Nucleus accumbens (tissue), 56 donors: ENCODE measurements at places on chromosomes 4 and X.

GRCh38 chr4:82677327-82677726 lies 115.5 kb upstream of the TMEM150C start:
- no peak for DNase-seq

GRCh38 chr4:76203541-76203940 lies 10.1 kb downstream of the SCARB2 start:
- DNase-seq, result no peak

DNA sequence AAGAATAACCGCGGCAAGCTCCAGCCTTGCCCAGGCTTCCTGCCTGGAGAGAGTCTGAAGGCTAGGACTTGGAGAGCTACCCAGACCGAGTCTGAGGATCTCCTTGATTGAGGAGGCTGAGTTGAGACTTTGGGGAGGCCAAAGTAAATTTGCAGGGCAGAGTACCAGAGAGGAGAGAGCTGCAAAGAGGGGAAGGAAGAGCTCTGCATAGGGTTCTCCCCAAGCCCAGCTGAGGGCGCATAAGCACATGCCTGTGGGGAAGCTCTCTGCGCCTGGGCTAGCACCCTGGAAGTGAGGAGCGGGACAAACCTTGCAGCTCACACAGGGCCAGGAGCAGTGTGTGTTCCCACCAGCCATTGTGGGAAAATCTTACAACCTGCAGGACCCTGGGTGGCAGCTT lies 56.1 kb downstream of the FAM193A start:
- no peak for DNase-seq

DNA sequence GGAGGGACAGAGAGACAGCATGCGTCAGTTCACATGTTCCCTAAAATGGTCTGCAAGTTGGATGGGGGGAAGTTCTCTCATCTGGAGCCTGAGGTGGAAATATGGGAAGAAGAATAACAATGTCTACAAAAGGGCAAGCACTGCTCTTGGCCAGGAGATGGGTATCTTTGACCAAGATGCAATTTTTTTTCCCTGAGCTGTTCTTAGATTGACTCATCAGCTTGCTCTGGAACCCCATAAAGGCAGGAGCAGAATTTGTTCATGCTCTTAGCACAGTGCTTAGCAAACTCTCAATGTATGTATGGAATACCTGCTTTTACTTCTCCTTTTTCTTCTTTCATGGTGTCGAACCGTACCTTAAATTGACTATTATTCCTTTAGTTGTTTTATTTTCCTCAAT lies 90.5 kb upstream of the ZNF827 start:
- DNase-seq, result no peak

GRCh38 chr4:168138143-168138542 lies 45.8 kb downstream of the ANXA10 start:
- DNase-seq, result no peak

GRCh38 chr4:162793571-162793970 lies 373.1 kb downstream of the NAF1 start:
- DNase-seq, result no peak

DNA sequence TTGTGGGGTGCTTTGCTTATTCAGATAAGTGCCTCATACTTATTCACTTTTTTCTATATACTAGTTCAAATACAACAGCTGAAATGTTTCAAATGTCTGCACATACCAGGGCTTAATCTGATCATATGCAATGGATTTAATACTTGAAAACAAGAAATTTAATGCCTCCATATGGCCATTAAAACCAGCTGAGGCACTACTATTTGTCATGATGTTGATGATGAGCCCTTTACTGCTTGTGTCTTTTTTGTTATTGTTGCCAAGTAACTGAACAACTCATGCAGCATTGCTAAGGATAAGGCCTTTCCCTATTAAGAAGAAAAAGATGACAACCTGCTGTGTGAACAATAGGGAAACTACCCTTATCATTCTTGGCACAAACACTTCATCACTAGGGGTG lies 52.5 kb downstream of the MAGEB10 start:
- DNase-seq, result no peak

DNA sequence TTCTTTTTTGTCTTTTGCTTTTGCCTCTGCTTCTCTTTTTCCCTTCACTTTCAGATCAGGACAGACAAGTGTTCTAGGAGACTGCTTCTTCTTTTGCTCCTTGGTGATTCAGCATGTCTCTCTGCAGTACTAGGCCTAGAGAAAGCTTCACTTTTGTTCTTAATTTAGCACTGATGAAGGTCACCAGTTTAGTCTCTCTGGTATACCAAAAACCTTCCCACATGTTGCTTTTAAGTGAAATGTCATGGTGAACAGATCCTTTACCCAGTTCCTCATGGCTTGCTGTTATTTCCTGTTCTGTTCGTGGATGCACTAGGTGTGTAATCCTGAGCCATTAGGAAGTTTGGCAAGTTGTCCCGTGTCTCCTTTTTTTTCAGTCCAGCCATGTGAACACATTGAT lies 53.3 kb downstream of the NBDY start:
- no peak for DNase-seq

- DNase-seq, result no peak
Observed at GRCh38 chrX:70033348-70034051, 16.2 kb downstream of the AWAT2 start.

- no peak for DNase-seq
Observed at GRCh38 chr4:67776746-67777145, 22.6 kb upstream of the GNRHR start.
